Stimulated activated naive CD4-positive, alpha-beta T cell (primary cell): ENCODE measurements at places on chromosomes 12 and 14.

- no peak for DNase-seq
These were observed 70.7 kb downstream of the BBS10 start for GRCh38 chr12:76277480-76277879.

GRCh38 chr12:4997939-4998338 lies 45.7 kb upstream of the KCNA5 start:
- DNase-seq: no peak

GRCh38 chr12:45268672-45269411 lies 52.9 kb downstream of the ANO6 start:
- DNase-seq: no peak

GRCh38 chr12:70068743-70069142 lies 174.5 kb upstream of the CNOT2 start:
- no peak for DNase-seq

DNA sequence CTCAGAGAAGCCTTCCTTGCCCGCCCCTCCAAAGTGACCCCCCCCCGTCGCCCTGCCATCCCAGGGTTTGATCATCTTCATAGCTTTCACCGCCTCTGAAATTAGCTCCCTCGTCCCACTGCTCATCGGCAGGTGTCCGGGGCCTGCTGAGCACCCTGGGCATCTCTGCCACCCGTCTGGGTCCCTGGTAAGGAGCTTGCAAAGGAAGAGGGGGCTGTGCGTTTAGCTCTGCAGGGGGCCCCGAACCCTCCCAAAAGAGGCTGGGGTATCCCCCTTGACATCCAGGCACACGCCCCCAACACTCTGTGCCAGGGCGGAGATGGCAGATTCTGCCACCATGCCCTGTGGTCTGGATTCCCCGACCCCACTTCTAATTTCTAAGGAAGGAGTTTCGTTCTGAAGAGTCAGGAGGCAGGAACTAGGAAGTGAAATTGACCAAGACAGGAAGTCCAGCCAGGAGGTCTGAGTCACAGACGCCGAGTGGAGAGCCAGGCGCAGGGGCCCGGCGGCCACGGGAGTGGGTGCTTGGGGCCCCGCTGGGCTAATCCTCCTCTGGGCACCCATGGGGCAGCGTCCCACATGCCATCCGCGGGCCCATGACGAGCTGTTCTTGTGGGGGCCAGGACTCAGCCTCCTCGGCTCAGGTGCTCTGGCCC lies 95.7 kb downstream of the RFLNA start:
- no peak for DNase-seq

- no peak for DNase-seq
These were observed 193.5 kb downstream of the SLC2A13 start for GRCh38 chr12:39912211-39912980.

GRCh38 chr12:49323524-49324097 lies 556 bp downstream of the TROAP start:
- DNase-seq: no peak

DNA sequence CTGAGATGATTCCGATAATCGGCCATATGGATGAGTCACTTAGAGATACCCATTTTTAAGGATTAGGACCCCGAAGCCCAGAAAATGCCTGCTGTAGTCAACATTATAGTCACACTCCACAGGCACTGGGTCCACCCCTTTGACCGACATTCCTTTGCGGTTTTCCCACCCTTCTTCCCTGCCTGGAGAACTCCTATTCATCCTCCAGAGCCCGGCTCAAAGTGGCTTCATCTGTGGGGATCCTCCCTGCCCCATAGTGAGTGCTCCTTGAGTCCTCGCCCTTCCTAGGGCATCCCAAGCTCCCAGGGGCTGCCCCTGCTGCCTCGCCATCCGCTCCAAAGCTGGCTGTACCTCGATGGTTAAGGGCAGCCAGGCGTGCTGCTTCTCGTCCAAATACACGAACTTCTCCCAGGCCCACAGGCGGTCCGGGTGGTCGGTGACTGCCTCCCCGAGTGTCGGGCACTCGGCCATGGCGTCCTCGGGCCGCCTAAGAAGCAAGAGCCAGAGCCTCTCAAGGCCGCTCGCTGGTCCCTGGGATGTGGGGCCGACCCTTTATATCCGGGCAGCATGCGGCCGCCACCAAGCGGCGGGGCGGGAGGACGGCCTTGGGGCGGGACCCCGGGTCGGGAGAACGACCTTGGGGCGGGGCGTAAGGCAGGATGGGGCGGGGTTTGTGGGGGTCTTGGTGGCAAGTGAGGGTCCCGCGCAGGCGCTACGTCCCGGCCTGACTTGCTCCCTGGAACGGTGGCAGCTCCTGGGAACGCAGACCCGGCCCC lies at the start of gene TCL1A:
TCL1A (minus strand) TSS at position 530 of the 776 bp plus-strand sequence; CDS start at position 471, 59 bp downstream.
- DNase-seq: no peak
